ENCODE measurements at places on chromosomes 5 and 9.

GRCh38 chr9:99213197-99213596 lies 8.5 kb downstream of the ALG2 start:
- DNase-seq, result no peak

GRCh38 chr9:95025213-95026147 lies 292.0 kb downstream of the FANCC start:
- DNase-seq, result peak; percentile 87

DNA sequence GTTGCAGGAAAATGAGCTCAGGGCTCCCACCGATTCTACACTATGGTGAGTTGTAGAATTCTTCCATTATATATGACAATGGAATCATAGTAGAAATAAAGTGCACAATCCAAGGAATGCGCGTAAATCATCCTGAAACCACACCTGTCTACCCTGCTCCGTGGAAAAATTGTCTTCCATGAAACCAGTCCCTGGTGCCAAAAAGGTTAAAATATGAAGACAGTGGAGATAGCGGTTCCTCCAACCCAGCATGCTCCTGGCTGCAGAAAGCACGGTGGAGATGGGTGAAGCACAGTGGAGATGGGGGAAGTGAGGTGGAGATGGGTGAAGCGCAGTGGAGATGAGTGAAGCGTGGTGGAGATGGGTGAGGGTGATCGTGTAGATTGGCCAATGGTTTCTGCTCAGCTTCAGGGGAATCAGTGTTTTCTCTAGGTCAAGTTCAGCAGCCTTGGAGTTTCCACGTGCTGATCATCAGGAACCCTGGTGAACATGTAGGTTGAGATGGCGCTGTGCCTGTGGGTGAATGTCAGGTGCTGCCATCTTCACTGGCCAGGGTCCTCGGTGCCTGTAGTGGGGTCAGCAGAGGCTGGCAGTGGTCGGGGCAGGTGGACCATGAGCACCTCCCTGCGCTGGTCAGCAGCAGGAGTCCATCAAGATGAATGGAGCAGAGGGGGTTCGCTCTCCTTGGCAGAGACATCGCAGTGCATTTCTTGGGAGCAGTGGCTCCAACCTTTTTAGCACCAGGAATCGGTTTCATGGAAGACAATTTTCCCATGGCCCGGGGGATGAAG lies 20.3 kb downstream of the PAEP start:
- DNase-seq, result no peak

DNA sequence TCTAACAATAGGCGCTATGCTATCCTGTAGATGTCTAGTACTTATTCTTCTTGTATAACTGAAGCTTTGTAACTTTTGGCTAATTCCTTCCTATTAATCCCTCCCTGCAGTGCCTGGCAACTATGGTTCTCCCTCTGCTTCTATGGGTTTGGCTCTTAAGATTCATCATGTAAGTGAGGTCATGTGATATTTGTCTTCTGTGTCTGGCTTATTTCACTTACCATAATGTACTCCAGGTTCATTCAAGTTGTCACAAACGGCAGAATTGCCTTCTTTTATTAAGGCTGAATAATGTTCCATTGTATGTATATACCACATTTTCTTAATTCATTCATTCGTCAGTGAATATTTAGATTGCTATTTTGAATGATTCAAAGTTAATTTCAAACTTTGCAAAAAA lies 149.9 kb upstream of the GAS1 start:
- DNase-seq, result no peak

DNA sequence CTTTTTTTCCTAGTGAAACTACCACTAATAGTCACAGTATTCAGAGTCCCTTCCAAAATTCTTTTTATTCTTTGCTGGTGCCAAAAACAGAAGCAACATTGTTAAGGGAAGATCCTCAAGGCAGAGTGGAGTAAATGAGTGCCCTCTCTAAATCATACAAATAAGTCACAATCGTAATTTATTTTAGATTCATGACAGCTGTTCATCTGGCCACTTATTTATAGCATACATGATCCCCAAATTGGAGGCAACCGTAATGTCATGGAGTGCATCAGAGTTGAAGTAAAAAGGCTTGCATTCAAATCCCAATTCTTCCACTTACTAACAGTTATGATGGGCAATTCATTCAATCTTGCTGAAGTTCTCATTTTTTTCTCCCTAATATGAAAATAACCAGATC lies 33.4 kb downstream of the POLK start:
- DNase-seq, result no peak

DNA sequence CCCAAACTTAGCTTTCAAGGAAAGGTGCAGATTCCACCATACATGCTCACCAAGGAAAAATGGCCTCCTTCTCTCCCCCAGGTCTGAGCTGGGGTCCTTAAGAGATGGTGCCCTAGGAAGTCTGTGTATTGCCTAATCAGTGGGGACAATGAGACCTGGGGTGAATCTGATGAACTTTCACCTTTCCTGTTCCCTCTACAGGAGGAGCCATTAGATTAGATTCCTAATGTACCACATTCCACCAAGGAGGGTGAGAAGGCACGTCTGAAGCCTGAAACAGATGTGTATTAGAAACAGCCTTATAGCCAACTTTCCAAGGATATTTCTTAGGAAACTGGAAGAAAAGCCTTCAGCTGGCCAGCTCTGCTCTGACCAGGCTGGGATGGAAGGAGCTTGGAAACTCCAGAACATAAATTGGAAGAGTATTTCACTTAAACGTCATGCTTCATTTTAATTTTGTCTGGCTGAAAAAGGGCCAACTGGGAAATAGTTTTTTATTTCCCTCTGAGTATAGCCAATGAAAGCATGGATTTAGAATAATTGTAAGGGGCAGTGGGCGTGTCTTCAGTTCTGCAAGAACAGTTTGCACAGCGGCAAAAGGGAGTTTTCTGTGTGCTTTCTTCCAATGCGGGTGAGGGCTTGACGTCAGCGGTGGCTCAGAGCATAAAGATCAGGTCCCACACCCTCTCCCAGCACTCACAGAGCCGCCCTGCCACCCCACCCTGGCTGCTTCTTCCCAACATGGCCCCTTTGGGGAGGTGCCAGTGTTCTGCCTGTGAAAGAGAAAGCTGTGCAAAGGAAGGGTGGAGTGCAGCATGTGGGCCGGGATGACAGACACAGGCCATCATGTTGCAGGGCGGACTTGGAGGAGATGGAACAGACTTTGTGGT lies 210.9 kb downstream of the ESM1 start:
- peak; percentile 57 for DNase-seq

DNA sequence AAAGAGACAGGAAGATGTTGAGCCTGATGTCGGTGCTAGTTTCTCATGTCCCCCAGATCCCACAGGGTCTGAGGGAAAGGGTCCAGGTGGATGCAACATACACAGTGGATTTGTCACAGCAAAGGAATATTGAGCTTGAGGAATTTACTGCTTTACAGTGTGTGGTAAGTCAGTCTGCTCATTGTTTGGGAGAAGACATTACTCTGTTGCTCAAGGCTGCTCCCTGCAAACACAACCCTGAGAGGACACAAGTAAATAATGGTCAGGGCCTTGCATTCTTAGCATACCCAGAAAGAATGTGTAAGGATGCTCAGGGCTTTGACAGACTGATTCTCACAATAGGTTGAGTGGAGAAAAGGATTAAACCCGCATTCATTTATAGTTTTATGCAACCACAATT lies 7.3 kb upstream of the MAN2A1 start:
- no peak for DNase-seq

- DNase-seq, result no peak
Observed at GRCh38 chr5:15286650-15287049, 213.3 kb upstream of the FBXL7 start.

DNA sequence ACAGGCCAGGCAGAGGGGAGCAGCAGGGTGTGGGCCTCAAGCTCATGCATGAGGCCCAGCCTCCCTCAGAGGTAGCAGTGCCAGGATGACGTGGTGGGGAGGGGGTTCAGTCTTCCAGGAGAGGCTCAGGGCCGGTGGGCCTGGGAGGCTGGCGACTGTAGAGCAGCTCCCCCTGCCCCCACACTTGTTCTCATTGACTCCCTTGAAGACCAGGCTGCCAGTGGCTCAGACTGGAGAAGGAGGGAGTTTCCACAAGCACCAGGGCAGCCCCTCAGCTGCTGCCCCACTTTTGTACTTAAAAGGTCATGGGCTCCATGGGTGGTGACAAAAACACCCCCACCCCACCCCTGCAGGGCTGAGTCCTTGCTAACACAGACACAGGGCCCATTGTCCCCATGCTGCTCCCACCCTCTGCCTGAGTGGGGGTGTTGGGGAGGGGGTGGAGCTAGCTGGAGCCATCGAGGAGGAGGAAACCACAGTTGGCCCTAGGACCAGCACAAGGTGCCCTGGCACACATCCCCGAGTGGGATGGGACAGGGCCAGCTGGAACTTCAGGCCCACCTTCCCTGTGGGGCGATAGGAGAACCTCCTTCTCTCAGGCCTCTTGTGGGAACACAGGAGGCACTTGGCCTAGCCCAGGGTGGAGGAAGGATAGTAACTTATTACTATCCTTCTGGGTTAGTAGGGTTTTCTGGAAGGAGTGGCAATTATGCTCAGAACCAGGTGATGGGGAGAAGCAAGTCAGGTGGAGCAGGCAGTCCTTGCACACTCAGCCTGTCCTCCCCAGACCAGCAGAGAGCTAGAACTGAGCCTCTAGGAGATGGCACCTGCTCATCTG lies 10.7 kb downstream of the PDLIM4 start:
- DNase-seq, result no peak

DNA sequence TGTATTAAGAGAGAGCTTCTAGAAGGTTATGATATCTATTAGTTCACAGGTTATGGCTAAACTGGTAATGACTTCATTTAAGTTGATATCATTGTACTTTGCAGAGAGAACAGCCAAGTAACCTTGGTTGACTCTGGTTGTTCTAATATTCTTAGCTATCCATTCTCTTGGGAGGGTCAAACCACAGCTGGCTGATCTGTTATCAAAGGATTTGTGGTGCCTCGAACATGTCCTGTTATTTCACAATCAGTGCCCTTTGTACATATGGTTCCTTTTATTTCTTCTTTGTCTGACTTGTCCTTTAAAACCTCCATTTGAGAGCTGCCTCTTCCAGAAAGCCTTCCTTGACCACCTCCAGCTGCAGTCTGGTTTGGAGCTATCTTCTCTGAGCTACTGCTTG lies 61.7 kb downstream of the PDE8B start:
- peak; percentile 3 for DNase-seq

DNA sequence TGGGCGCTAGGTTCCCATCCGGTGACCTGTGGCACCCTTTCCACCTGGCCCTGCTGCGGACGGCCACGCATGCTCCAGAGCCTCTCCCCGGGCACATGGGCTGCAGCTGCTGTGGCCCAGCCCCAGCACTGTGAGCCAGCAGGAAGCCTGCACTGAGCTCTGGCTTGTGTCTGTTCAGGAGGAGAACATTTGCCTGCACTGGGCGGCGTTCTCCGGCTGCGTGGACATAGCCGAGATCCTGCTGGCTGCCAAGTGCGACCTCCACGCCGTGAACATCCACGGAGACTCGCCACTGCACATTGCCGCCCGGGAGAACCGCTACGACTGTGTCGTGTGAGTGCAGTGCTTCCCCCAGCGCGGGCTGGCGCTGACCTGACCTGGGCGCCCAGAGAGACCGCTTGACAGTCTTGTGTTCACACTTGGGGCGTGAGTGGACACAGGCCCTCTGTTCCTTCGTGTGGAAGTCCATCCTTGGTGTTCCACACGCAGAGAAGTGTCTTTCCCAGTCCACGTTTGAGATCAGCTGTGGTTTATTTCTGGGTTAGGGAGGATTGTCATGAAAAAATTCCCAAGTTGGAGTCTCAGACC lies 66.2 kb upstream of the CACNA1B start:
- DNase-seq, result no peak

GRCh38 chr5:39216631-39217030 lies 2.7 kb downstream of the FYB1 start:
- DNase-seq, result no peak

GRCh38 chr5:69493396-69494133 lies 975 bp downstream of the OCLN start:
- DNase-seq, result peak; percentile 4

DNA sequence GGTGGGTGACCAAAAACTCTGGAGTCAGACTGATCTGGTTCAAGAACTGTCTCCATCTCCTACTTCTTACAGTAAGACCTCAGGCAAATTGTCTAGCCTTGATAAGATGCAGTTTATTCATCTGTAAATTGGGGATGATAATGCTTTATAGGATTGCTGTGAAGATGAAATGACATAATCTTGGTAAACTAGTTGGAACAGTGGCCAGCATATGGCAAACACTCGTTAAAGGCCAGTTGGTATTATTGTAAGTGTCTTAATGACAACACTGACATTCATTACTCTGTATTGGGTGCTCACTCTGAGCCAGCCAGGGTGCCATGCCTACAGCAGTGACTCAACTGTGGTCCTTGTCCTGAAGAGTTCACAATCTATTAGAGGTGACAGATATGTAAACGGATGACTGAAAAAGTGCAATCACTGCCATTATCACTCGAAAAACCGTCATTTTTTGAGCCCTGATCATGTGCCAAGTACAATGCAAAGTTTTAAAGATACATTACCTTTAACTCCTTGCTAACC lies 84.9 kb upstream of the HSPA9 start:
- DNase-seq, result no peak

DNA sequence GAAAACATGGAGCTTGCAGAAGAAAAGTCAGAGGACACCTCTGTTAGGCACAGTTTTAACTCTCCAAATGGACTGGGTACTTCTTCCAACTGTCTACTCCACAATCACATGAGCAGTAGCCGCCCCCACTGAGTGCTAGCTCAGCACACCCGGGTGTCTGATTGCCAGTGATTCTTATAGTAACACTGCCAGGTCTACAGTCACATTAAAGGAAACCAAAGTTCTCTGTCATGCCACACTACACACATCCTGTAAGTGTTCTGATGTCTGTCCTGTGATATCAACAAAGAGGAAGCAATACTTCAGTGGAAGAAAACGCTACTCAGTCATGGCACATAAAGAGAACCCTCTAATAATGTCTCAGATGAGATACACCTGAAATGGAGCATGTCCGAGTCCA lies at the start of gene HAVCR2:
TSS of gene HAVCR2 (minus strand) at position 69 of the 400 bp plus-strand sequence. CDS start at position 8, 61 bp downstream.
- DNase-seq, result no peak

GRCh38 chr5:148268566-148268965 lies at the start of gene SPINK13:
Gene SPINK13 (plus strand): TSS chr5:148268794. CDS start chr5:148270073, 1,279 bp downstream.
- peak; percentile 42 for DNase-seq

GRCh38 chr9:123058834-123059233 lies 25.4 kb downstream of the GPR21 start:
- DNase-seq, result peak; percentile 66

DNA sequence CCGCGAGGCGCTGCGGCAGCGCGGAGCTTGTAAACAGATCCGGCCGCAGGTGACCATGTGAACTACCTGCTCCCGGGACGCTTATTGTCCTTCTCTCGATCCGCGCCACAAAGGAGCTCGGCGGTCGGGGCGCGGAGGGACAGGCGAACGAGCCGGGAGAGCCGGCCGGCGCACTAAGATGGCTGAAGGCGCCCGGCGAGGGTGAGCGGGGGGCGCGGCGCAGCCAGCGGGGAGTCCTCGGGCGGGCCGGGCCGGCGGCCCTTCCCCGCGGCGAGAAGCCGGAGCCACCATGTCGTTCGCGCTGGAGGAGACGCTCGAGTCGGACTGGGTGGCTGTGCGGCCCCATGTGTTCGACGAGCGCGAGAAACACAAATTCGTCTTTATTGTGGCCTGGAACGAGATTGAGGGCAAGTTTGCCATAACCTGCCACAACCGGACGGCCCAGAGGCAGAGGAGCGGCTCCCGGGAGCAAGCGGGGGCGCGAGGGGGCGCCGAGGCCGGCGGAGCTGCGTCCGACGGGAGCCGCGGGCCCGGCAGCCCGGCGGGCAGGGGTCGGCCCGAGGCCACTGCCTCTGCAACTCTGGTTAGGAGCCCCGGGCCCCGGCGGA lies 535 bp downstream of the JMY start:
- peak; percentile 17 for DNase-seq
